ENCODE measurements at places on chromosomes 2 and 18.

- DNase-seq: no peak
Measured at GRCh38 chr2:119040730-119041129, 98.7 kb downstream of the MARCO start.

DNA sequence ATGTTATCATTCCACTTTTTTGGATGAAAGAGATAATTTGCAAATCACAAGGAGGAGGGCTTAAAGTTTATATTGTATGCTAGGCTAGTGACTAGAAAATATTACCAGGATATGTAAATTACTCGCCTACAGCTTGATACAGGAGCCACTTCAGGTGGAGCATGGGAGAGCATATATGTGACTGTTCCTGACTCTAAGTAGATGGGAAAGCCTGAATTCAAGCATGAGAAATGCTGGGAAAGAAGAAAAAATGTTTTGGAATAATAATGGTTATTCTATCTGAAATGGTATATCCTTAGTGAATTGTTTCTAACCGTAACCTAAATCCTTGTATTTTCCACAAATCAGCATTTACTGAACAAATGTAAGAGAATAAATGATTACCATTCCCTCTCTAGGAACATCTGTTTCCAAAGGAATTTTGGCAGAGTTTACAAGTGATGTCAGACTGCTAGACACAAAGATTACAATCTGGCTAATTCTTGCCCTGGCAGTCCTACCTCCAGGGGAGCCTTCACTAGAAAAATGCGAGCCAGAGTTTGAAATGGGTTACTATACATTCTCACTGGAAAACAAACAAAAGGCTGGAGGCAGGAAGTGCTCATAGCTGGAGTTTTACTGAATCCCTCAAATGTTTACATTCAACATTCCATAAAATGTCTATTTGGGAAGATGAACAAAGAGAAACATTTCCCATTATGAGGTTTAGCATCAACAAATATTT lies 129.4 kb upstream of the MAPRE2 start:
- DNase-seq: peak; percentile 10

- DNase-seq: no peak
Measured at GRCh38 chr2:197500503-197501131, 438 bp downstream of the HSPE1 start.

DNA sequence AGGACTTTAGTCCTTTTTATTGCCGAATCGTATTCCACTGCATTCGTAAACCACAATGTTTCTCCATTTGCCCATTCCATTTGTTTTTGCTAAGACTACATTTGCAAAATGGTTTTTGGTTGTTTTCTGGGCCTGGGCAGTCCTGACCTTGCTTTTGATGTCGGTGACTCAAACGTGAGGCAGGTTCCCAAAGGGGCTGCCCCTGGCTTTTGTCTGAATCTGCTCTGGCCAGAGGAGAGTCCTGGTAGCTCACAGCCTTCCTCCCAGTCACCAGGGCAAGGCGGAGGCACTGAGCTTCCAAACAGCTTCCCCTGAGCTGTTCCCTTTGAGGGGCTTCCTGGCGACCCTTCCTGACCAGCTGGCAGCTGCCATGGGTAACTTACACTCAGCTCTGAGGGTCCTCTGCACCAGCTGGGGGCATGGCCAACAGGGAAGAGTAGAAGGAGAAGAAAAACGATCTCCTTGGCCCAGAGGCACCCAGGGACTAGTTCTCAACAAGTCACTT lies 47.8 kb downstream of the EDAR start:
- no peak for DNase-seq

DNA sequence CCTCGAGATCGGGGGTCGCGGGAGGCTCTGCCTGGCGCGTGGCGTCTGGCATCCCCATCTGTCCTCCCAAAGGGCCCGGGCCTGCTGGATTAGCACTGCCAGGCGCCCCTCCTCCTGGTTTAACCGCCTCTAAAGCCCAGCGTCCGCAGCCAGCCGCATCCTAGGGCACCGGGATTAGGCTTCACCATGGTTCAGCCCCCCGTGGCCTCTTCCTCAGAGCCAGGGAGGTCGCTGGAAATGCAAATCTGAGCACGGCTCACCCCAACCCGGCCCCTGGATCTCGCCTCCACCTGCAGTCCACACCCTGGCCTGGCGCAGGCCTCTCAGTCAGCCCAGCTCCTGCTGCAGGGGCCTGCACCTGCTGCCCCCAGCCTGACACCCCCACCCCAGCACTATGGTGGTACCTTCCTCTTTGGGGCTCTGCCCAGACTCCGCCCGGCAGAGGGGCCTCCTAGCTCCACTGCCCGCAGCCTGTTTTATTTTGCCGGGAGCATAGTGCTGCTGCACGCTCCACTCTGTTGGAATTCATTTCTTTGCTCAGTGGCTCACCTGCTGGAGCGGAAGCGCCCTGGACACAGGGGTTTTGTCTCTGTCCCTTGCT lies 13.2 kb downstream of the PRELID3A start:
- no peak for DNase-seq

GRCh38 chr18:36514778-36515177 lies 217.3 kb downstream of the FHOD3 start:
- DNase-seq: no peak

DNA sequence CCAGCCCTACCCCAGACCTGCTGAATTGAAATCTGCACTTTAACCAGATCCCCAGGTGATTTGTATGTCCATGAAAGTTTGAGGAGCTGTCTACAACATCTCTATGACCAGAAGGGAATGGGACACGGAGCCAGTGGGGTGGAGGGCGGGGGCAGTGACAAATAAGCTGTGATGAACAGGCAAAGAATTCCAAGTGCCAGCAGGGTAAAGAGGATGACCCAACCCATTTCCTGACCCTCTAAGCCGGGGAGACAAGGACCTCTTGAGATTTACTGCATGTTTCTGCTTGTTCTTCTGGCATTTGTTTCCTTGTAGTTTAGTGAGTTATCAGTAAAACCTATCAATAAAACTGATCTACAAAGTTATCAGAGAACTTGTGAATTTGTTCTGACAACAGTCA lies 8.7 kb downstream of the TET3 start:
- no peak for DNase-seq

DNA sequence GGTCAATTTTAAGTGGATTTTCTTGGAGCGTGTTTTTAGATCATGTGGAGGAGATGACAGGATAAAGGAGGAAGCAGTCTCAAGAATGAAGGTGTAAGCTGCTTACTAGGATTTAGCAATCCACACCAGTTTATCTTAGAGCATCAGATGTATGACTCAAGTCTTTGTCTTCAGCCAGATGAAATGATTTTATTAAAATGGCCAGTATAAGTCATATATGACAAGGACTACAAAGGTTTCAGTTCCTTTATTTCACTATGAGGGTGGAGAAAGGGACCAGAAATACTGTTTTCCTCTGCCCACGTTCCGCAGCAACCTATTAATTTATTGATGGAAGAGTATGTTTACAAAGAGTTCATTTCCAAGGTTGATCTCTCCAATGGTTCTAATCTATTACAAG lies 970.5 kb upstream of the SLC39A10 start:
- no peak for DNase-seq

DNA sequence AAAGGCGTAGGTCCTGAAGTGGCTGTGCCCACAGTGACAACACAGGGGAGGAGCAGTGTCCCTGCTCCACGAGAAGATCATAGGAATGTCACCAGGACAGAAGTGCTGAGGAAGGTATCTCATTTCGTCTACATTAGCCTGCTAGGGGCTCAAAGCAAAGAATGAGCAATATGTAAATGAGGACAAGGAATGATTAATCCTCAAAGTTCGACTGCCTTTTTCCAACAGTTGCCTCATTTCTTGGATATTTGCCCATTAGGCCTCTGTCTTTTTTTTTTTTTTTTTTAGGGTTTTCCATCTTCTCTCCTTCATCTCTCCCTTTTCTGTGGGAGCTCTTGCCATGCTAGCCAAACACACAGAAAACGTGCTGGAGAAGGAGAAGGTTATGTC lies 105.2 kb upstream of the ARHGAP28 start:
- DNase-seq: no peak

- no peak for DNase-seq
Measured at GRCh38 chr2:219744066-219744465, 116.6 kb downstream of the SLC4A3 start.

DNA sequence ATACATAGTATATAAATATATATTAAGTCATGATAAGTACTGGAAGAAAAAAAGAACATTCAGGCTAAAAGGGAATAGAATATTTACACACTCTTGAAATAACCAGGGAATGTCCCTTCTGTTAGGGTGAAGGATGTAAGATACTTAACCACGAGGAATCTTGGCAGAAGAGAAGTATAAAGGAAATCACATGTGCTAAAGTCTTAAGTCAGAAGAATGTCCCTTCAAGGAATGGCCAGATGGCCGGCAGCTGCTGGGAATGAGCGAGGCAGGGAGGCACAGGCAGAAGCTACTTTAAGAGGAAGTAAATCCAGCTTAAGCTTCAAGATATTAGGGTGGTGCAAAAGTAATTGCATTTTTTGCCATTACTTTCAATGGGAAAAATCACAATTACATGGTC lies 5.5 kb downstream of the CCDC102B start:
- no peak for DNase-seq

DNA sequence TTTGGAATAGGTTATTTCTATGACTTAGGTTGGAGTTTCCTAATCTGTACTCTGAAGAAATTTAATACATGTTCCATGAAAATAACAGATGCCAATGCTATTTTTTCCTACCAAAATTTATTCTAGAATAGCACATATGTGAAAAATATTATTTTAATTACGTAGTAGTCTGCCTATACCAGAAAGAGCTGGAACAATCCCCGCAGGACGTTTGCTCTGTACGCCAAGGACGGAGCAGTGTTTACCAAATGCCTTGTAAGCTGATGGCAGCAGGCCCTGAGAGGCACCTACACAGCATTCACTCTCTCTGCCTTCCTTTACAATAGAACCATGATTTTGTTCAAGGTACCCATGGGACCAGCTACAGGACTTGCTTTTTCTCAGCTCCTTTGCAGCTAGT lies 16.8 kb upstream of the SLC1A4 start:
- no peak for DNase-seq

DNA sequence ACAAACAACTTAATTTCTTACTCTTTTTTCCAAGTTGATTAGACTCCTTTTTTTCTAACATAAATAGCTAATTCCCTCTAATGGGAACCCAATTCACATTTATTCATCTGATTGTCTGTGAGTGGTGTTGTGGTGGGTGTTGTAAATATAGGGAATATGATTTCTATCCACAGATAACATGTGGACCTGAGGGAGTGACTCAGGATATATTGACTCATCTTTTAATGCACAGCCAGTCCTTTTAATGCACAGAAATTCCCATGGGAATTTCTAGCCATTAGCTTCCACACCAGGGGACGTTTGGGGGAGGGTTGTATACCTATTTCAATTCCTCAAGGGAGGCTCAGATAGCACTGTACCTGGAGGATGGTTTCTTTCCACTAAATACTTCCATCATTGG lies 1339.6 kb upstream of the LRRTM1 start:
- DNase-seq: no peak

GRCh38 chr2:85981579-85982247 lies 92.9 kb upstream of the ST3GAL5 start:
- no peak for DNase-seq
